Stimulated activated naive CD8-positive, alpha-beta T cell treated with anti-CD3 and anti-CD28 coated beads, Interleukin-15, amount 100 ng/mL, for 72 hours (primary cell): ENCODE measurements at places on chromosomes 1 and 21.

GRCh38 chr1:228765168-228765946 is 30.1 kb downstream of the RHOU start:
- DNase-seq: no peak

DNA sequence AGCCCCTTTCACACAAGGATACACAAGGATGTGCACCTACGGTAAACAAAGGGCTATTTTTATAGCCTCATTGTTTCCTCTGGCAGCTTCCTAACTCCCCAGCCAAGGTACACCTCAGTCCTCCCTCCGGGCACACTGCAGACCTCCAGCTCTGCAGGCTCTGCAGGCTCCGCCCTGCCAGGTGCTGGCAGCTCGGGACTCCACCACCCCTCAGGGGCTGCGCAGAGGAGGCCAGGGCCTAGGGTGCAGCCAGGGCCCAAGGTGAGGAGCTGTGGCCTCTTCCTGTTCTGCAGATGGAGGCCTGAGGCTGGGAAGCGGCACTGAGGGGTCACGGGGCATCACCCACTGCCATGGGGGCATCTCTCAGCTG is 19.8 kb upstream of the CLSTN1 start:
- DNase-seq: no peak

- DNase-seq: peak; percentile 43
Measured at GRCh38 chr1:35807614-35808449, at the start of gene AGO4. Gene AGO4, plus strand, starts transcription at chr1:35808016. Its CDS starts 401 bp downstream, at chr1:35808417.

- no peak for DNase-seq
Measured at GRCh38 chr1:65948609-65949229, 156.0 kb downstream of the PDE4B start.

DNA sequence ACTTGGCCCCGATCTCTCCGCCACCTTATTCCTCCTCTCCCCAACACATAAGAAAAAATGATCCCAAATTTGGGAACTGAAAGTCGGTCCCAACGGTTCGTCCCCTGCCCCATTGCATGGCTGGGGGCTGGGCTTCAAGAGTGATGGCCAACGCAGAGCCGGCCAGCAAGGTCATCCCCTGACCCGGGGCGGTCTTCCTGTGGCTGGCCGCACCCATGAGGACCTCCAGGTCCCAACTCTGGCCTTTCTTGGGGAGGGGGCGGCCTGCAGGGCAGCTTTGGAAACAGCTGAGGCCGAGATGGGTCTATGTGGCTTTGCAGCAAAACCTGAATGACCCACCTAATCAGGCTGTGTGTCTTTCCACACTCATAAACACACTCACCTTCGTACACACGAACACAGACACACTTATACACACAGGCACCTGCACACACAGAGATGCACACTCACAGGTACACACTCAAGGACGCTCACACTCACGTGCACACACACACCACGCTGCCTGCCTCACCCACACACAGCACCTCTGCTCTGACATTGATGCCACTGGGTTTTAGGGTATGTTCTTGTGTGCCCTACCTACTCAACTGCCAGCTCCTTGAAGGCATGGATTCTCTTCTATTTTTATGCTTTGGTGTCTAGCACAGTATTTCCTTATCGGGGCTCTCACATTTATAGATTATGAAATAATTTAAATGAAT is 562 bp downstream of the DYNLT5 start:
- no peak for DNase-seq

DNA sequence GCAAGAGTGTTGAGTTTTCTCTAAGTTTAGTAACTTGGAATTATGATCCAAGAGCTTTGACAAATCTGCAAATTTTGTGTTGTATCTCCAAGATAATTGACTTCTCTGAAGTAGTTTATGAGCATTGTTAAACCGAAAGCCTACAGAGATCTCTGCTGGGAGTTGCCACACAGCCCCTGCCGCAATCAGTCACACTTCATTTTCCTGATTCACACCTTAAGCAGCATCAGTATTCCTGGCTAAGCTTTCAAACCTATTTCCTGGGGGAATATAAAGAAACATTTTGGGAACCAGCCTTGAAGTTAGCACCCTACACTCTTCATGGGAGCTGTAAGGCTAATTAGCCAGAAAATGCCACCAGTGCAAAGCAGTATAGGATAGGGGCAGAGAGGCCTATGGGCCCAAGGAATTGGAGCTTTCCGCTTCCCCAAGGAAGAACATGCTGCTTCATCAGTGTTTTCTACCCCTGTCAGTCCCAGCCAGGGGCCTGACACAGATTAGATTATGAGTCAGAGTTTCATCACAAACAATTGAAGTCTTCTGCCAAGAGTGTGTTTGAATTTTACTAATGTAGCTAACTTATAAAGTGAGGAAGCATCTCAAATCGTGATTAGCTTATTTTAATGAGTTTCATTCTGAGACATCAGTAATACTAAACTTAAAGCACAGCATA is 23.2 kb upstream of the CACYBP start:
- no peak for DNase-seq

DNA sequence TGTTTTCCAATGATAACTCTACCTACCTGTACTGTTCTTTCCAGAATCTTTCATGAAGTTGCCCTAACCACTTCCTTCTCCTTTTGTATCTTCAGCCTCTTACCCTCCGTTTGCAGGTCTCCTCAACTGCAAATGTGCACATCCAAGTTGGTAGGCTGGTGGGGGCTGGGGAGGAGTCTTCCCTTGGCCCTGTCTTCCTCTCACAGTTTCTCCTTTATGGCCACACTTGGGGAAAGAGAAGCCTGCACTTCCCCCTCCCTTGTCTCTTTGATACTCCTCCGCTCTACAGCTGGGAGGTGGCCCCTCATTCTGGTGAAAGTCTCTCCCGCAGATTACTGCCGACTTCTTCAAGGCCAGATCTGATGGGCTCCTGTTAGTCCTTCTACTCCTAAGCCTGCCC is 26.9 kb upstream of the GPR88 start:
- DNase-seq: no peak

GRCh38 chr1:61152469-61153105 is 70.2 kb downstream of the NFIA start:
- DNase-seq: no peak

DNA sequence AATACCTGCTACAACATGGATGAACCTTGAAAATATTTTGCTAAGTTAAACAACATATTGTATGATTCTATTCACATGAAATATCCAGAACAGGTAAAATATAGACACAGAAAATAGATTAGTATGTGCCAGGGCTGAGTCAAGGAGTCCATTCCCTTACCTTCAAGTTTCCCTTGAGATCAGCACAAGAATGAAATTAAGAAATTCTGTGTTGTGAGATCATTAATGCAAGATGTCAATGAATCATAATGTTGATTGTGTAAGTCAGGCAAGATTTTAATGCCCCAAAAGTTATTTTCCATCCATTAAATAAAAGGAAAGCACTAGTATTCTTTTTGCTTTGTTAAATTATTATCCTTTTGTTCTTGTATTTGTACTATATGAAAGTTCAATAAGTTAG is 139.4 kb downstream of the MRPL39 start:
- DNase-seq: no peak

DNA sequence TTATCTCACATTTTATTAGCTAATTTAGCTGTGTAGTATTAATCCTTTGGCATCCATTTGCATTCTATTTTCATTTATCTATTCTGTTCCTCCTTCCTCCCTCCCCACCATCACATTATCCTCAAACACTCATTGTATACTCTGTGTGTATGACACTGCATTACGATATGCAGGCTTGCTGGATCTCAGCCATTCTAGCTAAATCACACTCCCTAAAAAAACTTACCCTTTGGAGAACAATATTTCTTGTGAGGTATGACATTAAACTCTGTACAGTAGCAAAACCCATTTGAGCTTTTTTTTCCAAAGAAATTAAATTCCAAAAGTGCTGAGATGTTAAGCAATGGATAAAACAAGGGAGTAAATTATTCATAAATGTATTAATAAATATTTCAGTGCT is 11.4 kb upstream of the RAB3GAP2 start:
- no peak for DNase-seq

- DNase-seq: no peak
Measured at GRCh38 chr1:17759114-17759513, 4.0 kb downstream of the ACTL8 start.

GRCh38 chr1:203706444-203706843 is 58.5 kb upstream of the LAX1 start:
- DNase-seq: no peak

DNA sequence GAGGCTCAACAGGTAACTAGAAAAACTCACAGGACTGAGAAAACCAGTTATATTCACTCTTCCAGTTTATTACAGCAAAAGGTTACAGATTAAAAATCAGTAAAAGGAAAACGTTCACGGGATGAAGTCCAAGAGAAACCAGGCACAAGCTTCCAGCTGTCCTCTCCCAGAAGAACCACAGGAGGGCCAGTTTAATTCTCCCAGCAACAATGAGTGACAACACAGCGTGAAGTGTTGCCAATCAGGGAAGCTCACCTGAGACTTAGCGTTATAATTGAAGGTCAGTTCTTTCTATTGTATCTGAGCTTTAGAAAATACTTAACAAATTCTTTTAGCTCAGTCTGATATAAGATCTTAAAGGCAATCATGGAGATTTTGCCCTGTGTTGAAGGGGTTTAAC is 65.2 kb upstream of the TNR start:
- DNase-seq: no peak

- no peak for DNase-seq
Measured at GRCh38 chr1:244002721-244003120, 48.4 kb upstream of the ZBTB18 start.

DNA sequence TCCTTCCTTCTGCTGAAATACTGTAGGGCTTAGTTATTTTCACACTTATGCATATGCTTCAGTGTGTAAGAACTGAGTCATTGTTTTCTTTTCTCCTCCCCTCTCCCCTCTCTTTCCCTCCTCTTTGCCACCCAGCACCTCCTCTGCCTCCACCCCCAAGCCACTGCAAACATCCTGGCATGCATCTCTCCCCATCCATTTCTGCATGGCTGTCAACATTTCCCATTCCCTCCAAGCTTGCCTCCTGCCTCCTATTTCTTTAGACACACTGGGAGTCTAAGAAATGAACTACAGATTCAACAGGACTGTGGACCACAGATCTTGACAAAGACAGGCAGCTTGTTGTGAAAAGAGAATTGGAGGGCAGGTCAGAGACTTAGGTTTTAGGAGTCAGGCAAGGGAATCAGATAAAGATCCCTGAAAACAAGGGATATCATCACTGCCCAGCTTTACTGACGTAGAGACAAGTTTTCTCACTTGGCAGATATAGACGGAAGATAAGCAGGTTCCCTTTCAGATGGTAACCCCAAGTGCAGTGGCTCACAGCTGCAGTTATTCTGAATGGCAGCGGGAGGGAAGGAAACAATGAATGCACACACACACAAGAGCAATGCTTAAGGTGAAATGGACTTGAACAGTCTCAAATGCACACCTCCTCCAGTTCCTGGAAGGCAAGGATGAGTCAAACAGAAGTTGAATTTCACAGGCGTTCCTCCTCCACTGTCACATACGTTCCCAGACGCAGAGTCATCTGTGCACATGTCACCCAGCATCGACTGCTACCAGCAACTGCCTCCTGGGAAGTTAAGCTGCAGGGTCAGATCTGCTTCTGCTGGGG is 56.1 kb downstream of the HIVEP3 start:
- peak; percentile 52 for DNase-seq

- no peak for DNase-seq
Measured at GRCh38 chr1:214557952-214558735, 6.7 kb upstream of the PTPN14 start.

DNA sequence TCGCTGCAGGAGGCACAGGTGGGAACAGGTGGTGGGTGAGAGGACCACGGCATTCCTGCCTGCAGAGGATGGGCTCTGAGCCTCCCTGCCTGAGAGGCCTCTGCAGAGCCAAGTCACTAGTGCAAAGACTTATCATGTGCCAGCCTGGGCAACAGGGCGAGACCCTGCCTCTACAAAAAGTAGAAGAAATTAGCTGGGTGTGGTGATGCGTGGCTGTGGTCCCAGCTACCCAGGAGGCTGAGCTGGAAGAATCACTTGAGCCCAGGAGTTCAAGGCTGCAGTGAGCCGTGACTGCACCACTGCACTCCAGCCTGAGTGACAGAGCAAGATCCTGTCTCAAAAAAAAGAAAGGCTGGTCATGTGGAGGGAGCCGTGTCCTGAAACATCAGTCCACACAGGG is 46.4 kb downstream of the PKNOX1 start:
- no peak for DNase-seq

DNA sequence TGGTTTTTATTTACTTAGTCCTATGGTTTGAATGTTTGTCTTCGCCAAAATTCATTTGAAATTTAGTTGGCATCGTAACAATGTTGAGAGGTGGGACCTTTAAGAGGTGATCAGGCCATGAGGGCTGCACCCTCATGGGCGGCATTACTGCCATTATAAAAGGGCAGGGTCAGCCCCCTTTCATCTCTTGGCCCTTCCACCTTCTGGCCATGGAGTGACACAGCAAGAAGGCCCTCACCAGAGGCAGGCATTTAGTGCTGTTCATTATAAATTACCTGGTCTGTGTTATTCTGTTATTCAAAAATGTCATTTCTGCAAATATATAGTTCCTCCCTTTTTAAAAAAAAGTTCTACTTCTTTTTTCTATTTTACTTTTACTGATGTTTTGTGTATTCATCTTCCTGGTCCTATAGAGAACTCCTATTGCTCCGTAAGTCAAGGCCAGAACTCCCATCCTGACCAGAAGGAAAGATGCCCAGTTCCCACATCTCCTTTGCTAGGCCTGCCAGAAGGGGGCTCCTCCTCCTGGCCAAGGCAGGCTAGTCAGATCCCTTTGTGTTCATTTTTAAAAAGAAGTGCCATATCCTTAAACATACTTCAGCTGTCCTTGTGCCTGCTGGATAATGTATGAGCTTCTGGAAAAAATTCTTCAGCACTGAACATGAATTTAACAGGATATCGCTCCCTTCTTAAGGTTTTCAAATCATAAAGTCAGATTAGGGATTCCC is 10.0 kb upstream of the LBR start:
- DNase-seq: no peak
